Large intestine (tissue), 12 donors: ENCODE measurements at places on chromosomes 16 and 17. TPM values are rescaled to one million over a fixed set of nuclear protein-coding genes. Genes with fewer than 3 reads are reported as not detected.

FOXJ1 gene
- polyA plus RNA-seq = 1.2 TPM

DPEP1 gene
- polyA plus RNA-seq = 165 TPM

MT1E gene
- 96.6 TPM for polyA plus RNA-seq

GAST gene
- polyA plus RNA-seq = 0.28 TPM

MYH8 gene
- polyA plus RNA-seq = 2.1 TPM

ALOX15B gene
- 0.46 TPM for polyA plus RNA-seq

CYGB gene
- 14.1 TPM for polyA plus RNA-seq

SPNS3 gene
- 9.2 TPM for polyA plus RNA-seq

ZFP3 gene
- polyA plus RNA-seq = 9.9 TPM

DNA sequence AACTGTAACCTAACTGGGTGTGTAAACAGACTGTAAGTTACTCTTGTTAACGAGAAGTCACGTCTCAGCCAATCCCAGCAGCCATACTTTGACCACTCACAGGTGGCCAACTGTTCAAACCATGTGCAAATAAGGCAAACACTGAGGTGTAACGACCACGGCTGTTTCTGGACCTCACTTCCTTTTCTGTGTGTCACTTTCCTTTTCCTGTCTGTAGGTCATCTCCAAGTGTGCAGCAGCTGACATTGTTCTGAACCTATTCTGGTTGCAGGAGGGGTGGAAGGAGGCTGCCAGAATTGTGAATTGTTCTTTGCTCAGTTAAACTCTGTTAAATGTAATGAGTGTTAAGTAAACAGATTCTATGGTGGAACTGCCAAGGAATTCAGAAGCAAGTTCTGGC, 627.4 kb downstream of the KCNJ2 start:
- no peak overlapping the region for H3K4me3 ChIP-seq
- no peaks in the 10 kb centered on the region for H3K4me1 ChIP-seq
- H3K27ac ChIP-seq = no peak overlapping the region
- H3K27me3 ChIP-seq = no peaks in the 10 kb centered on the region
- no peaks in the 10 kb centered on the region for H3K36me3 ChIP-seq

DNA sequence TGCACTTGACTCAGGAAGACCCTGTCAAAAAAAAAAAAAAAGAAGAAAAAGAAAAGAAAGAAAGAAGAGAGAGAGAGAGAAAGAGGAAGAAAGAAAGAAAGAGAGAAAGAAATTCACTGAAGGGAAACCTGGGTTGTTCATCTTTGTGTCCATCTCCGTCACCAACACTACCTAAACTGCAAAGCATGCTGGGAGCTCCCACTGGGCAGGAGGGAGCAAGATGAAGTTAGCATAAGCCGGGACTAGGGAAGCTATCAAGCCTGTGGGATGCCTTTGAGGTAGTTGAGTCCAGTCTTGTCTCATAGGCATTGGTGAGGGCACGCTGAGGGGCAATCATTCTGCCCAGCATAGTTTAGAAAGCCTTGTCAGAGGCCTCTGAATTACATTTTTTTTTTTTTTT, 7.6 kb upstream of the CBFB start:
- H3K27me3 ChIP-seq = peaks cover 1% of the 10 kb centered on the region
- no peak overlapping the region for H3K4me3 ChIP-seq
- H3K27ac ChIP-seq = no peak overlapping the region

- no peak overlapping the region for H3K27ac ChIP-seq
- no peaks in the 10 kb centered on the region for H3K4me1 ChIP-seq
- no peaks in the 10 kb centered on the region for H3K27me3 ChIP-seq
- H3K4me3 ChIP-seq = no peak overlapping the region
Measured at GRCh38 chr16:11563493-11564040, 23.2 kb downstream of the LITAF start.

DNA sequence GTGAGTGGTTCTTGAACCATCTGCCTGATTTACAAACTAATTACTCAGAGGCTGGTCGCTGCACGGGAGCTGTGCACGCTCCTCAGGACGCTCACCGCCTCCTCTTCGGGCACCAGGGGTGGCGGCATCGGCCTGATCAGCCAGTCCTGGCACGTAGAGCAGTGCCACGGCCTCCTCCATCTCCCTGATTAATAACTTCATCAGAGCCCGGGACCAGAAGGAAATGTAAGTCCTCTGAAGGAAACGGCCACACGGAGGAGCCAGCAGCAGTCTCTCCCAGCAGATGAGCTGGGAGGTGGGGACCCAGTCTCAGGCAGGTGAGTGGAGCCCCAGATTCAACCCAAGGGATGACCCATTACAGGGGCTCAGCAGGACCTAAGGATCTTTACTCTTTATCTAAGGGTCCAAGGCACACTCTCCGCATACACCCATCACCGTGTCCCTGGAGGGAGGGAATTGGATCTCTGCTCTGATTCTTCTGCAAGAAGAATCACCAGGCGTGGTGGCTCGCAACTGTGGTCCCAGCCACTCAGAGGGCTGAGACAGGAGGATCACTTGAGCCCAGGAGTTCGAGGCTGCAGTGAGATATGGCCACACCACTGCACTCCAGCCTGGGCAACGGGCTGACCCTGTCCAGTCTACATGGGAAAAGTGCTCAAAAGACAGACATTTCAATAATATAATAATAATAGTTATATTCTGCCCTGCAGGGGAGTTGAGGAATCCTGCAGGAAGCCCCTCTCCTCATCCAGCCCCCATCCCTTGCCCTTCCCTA, 366.5 kb downstream of the SEC14L1 start:
- H3K27me3 ChIP-seq = no peaks in the 10 kb centered on the region
- H3K4me1 ChIP-seq = no peaks in the 10 kb centered on the region
- no peak overlapping the region for H3K4me3 ChIP-seq

DNA sequence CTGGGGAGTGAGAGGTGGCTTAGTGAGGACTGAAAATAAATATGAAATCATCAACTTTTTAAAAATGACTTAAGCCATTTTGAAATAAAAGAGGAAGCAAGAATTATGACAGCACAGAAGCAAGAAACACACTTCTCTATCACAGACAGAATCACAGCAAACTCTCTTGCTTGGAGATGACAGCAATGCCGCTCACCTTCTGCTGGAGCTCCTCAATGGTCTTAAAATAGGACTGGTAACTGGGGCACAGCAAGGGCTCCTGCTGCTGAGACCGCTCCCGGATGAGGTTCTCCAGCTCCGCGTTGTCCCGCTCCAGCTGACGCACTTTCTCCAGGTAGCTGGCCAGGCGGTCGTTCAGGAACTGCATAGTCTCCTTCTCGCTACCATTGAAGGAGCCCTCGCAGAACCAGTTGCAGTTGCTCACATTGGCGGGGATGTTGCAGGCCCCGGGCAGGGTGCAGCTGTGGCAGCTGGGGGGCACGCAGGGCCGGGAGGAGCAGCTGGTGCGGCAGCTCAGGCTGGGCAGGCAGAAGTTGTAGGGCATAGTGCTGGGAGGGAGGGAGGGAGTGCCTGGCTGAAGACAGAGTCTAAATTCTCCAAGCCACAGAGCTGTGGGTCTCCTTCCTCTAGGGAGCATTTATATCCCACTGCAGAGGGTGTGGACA, at the start of gene KRT31:
TSS of gene KRT31 (minus strand) at position 613 of the 665 bp plus-strand sequence. CDS start at position 544, 69 bp downstream.
- DNase-seq = no peak
- H3K27me3 ChIP-seq = peaks cover 2% of the 10 kb centered on the region
- no peak within 1 kb of the TSS for H3K4me3 ChIP-seq
- H3K27ac ChIP-seq = no peak within 1 kb of the TSS

GRCh38 chr16:23484510-23485256, 25.6 kb downstream of the GGA2 start:
- no peaks in the 10 kb centered on the region for H3K27me3 ChIP-seq
- H3K4me1 ChIP-seq = no peaks in the 10 kb centered on the region
- no peak for DNase-seq
- no peak overlapping the region for H3K4me3 ChIP-seq

- DNase-seq = no peak
- peaks cover 84% of the 10 kb centered on the region for H3K4me1 ChIP-seq
- H3K36me3 ChIP-seq = peaks cover 8% of the 10 kb centered on the region
- H3K4me3 ChIP-seq = no peak overlapping the region
- no peaks in the 10 kb centered on the region for H3K27me3 ChIP-seq
Measured at GRCh38 chr16:88479793-88480760, 27.0 kb downstream of the ZFPM1 start.

DNA sequence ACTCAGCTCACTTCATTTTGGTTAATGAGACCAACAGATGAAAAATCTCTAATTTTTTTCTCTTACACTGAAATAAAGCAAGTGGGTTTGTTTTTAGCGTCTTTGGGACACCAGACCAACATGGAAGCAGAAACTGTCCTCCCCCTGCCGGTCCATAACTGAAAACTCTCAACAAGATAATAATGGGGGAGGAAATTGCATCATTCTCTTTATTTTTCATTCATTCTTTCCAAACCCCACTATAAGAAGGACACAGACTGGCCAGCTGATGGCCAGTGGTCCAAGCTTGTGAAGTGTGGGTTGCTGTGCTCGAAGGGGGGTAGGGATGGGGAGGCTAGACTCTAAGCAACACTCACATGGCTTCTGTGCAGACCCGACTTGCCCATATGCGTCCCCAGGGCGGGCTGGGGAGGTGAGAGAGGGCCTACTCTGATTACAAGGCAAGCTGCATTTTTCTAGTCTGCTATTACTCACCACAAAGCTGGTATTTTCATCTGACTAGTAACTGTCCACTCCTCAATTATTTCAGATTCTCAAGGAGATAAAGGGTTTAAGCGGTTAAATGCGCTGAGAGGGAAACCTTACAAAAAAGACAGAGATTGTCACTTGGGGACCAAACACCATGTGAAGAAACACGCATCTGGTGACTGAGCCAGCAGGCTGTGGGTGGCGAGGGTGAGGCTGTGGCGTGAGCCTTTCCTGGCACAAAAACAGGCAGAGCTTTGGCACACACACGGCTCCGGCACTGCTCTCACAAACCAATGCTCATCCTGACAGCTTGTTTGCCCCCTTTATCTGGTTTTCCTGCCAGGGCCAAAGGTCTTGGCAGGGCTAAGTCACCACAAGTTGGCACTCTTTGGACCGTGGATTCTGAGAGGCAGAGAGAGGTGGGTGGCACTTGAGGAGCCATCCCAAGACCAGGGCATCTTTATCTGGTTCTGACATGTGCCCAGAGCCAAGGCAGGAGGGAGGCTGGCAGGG, 38.2 kb downstream of the MARF1 start:
- H3K27me3 ChIP-seq = no peaks in the 10 kb centered on the region
- H3K4me1 ChIP-seq = no peaks in the 10 kb centered on the region
- no peak overlapping the region for H3K4me3 ChIP-seq
- no peak for DNase-seq

DNA sequence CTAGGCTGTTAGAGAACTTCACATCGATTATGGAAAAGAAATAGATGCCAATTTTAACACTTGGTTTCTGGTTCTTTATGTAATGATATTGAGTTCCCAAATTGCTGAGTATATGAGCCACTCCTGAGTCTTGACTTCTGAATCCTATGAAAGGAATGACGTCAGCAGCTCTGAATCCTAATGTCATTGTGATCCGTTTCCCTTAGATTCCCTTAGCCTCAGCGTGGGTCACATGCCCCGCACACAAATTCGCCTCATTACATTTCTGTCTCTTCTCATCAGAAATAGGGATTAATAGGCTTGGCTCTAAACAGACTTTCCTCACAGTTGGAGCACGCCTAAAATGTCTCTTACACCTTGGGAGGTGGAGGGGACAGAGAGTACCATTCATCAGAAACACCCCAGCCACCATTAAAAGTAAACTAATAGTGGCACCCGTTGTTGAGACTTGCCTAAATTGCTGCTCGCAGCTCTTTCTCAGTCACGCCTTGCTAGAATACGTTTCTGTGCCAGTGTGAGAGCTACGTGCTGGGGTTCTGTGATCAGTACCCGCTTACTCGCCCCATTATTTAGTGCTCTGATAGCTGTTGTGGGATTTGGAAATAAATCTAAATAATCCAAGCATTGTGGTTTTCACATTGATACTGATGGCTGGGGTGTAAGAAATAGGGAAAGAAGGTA, 7.1 kb downstream of the MRM3 start:
- DNase-seq = no peak
- H3K4me1 ChIP-seq = no peaks in the 10 kb centered on the region
- peaks cover 51% of the 10 kb centered on the region for H3K36me3 ChIP-seq
- no peak overlapping the region for H3K27ac ChIP-seq

DNA sequence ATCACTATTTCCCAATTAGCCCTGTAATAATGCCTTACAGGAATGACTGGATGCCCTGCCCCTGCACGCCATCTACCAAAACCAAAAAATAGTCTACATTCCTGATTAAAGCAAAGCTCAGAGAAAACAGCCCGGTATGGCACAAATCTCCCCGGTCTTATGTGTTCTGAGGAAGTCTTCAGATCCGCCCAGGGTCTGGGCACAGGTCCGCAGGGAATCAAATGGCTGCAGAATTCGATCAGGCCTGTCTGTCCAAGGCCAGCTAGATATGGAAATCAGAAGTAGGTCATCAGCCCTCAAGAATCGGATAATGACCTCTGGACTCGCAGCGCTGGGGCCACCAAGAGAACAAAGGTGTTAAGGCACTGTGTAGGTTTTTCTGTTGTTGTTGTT, 171.0 kb downstream of the ZFHX3 start:
- H3K4me3 ChIP-seq = no peak overlapping the region
- no peaks in the 10 kb centered on the region for H3K36me3 ChIP-seq
- H3K4me1 ChIP-seq = peaks cover 47% of the 10 kb centered on the region
- peak overlapping the region; percentile 94 for H3K27ac ChIP-seq

GRCh38 chr17:63706336-63707082, 6.6 kb upstream of the LIMD2 start:
- no peak overlapping the region for H3K27ac ChIP-seq
- H3K27me3 ChIP-seq = no peaks in the 10 kb centered on the region
- H3K36me3 ChIP-seq = peaks cover 54% of the 10 kb centered on the region
- DNase-seq = no peak
- no peaks in the 10 kb centered on the region for H3K4me1 ChIP-seq
- no peak overlapping the region for H3K4me3 ChIP-seq

- no peaks in the 10 kb centered on the region for H3K36me3 ChIP-seq
- H3K27me3 ChIP-seq = no peaks in the 10 kb centered on the region
- no peak overlapping the region for H3K4me3 ChIP-seq
- no peaks in the 10 kb centered on the region for H3K4me1 ChIP-seq
Measured at GRCh38 chr17:14373614-14374259, 72.9 kb downstream of the HS3ST3B1 start.

- no peaks in the 10 kb centered on the region for H3K36me3 ChIP-seq
- H3K27ac ChIP-seq = peak overlapping the region; percentile 67
- DNase-seq = peak; percentile 86
- H3K4me3 ChIP-seq = no peak overlapping the region
Measured at GRCh38 chr17:68937890-68938514, 17.2 kb downstream of the ABCA8 start.

GRCh38 chr17:49512296-49513043, 17.4 kb downstream of the NGFR start:
- no peak for DNase-seq
- H3K27me3 ChIP-seq = peaks cover 18% of the 10 kb centered on the region
- no peak overlapping the region for H3K4me3 ChIP-seq
- no peak overlapping the region for H3K27ac ChIP-seq

- no peaks in the 10 kb centered on the region for H3K27me3 ChIP-seq
- H3K27ac ChIP-seq = no peak overlapping the region
- no peak for DNase-seq
- no peak overlapping the region for H3K4me3 ChIP-seq
Measured at GRCh38 chr16:4038448-4038847, 77.8 kb downstream of the ADCY9 start.

DNA sequence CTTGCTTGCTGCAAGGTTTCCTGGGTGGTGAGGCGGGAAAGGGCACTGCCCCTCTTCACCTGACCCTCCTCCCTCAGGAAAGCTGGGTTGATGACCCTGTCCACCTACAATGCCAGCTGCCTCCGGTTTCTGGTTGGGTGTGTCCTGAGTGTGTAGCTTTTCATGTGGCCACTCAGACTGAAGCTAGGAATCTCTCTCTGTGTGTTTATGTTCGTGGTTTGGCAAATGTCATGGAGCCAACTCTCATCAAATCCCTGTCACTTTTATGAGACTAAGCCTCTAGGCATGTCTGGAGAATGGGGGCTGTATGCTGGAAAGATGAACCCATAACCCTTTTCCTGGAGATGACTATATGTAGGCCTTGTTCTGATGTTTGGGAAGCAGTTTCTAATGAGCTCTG, 17.1 kb downstream of the PLEKHG4 start:
- H3K27ac ChIP-seq = no peak overlapping the region
- H3K27me3 ChIP-seq = peaks cover 3% of the 10 kb centered on the region
- H3K36me3 ChIP-seq = no peaks in the 10 kb centered on the region
- no peak for DNase-seq
- no peak overlapping the region for H3K4me3 ChIP-seq
- no peaks in the 10 kb centered on the region for H3K4me1 ChIP-seq
